ENCODE measurements at places on chromosomes 13 and 19. TPM values are rescaled to one million over a fixed set of nuclear protein-coding genes. Genes with fewer than 3 reads are reported as not detected.

GRCh38 chr19:46927106-46927505 is 66.3 kb downstream of the ARHGAP35 start:
- DNase-seq: no peak

- DNase-seq: no peak
Observed at GRCh38 chr13:27920677-27921420, 1.0 kb downstream of the PDX1 start.

- DNase-seq: no peak
Observed at GRCh38 chr13:34145061-34145460, 327.1 kb downstream of the RFC3 start.

DNA sequence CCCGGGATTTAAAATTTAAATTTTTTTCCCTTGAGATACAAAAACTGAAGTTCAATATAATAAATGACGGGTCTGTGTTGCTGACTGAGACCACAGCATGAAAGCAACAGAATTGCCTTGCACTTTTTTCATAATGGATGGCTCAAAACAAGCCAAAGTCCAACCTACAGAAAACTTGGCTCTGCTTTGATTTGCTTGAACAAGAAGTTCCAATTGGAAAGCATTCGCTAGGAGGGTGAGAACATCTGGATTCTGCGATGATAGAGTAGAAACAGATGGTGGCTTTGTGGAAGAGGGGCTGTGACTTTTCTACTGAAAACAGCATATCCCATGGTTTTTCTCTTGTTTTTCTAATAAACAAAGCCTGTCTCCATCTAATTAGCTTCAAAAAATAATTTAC is 46.4 kb downstream of the THSD1 start:
- DNase-seq: no peak

DNA sequence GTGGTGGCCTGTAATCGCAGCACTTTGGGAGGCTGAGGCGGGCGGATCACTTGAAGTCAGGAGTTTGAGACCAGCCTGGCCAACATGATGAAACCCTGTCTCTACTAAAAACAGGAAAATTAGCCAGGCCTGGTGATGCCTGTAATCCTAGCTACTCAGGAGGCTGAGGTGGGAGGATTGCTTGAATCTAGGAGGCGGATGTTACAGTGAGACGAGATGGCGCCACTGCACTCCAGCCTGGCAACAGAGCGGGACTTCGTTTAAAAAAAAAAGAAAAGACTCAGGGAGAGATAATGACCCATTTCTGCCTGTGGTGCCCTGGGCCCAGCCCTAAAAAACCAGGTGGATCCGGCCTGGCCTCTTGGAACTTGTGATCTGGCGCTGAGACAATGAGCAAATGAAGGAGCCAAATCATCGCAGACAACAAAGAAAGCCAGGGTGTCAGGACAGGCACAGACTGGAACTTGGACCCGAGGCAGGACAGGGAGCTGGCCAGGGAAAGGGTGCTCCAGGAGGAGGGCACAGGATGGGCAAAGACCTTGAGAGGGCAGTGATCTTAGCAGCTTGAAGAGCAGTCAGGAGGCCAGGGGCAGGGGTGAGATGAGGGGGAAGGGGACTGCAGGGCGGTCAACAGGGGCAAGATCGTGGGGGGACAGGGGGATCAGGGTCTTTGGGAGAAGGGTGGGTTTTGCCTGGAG is 962 bp upstream of the JAK3 start:
- DNase-seq: no peak

DNA sequence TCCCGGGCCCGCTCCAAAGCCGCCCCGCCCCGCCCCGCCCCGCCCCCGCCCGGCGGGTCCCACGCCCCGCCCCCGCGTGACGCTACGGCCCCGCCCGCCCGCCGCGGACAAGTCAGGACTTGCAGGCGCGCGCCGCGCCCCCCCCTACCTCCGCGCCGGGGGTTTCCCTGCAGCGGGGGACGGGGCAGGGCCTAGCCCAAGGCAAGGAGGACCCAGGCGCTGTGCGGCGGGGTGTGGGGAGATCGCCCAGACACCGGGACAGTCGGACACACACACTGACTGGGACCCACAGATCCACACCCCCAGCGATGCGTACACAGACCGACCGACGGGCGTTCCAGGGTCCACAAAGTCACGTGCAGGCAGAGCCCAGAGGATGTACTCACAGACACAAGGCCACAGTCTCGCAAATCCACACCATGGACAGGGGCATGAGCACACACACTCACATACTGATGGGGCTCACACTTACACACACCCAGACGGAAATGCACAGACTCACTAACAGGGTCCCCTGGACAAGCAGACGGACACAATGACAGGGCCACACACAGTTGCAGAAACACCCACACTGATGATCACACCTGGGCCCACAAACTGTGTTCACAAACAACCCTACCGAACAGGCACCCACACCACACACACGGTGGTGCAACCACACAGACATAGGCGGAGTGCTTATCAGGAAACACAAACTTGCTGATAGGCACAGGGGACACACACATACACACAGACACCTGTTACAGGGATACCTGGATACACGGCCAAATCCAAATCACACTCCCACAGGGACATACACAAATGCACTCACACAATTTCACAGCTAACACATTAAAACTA is 436 bp upstream of the BBC3 start:
- DNase-seq: peak; percentile 79

GRCh38 chr19:18128044-18128443 is 24.9 kb upstream of the PIK3R2 start:
- no peak for DNase-seq

DNA sequence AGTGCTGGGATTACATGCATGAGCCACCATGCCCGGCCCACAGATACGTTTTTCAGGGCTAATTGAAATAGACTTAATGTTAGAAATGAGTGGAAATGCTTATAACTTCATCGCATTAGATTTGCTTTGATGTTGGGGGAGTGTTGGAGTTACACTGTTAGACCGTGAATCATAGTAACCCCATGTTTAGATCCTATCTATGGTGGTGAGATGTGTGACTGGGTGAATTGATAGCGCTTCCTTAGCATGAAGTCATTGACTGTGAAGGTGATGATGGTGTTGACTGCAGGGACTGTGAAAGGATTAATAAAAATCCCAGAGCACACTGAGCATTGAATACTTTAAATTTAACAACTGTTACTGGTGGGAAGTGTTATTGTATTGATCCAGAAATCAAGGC is 1.7 kb downstream of the ZNF264 start:
- no peak for DNase-seq

GRCh38 chr13:112697756-112698655 is 8.2 kb downstream of the ATP11A start:
- no peak for DNase-seq

GRCh38 chr13:29908416-29909080 is 58.1 kb upstream of the UBL3 start:
- DNase-seq: no peak

DNA sequence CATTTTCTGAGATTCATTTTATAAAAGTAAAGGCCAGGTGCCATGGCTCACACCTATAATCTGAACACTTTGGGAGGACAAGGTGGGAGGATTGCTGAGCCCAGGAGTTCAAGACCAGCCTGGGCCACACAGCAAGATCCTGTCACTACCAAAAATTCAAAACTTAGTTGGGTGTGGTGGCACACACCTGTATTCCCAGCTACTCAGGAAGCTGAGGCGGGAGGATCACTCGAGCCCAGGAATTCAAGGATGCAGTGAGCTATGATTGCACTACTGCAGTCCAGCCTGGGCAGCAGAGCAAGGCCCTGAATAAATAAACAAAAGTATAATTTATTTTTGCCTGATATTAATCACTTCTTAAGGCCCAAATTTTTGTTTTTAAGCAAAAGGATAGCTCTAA is 40.5 kb downstream of the DHRS12 start:
- DNase-seq: no peak

- no peak for DNase-seq
Observed at GRCh38 chr13:64347664-64348063, 2882.5 kb downstream of the PCDH9 start.

- no peak for DNase-seq
Observed at GRCh38 chr13:55566779-55567178, 1573.9 kb upstream of the PRR20A start.

- no peak for DNase-seq
Observed at GRCh38 chr19:49921871-49922795, 6.9 kb upstream of the ATF5 start.

DNA sequence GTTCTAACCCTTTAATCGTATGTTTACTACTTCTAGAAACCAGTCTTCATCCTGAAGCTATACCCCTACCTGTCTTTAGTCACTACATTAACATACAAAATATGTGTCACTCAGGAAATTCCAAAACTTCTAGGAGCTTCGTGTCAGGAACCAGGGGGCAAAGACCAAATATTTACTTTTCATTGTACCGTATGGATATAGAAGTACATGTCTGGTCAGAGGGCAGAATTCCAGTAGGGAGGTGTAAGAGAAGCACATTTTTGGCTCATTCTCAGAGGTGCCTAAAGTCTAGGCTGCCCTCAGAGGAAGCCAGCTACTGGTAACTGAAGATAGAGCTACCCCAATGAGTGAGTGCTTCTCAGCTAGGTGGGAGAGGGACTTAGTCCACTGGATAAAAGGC is 320.7 kb downstream of the DIAPH3 start:
- DNase-seq: no peak

DNA sequence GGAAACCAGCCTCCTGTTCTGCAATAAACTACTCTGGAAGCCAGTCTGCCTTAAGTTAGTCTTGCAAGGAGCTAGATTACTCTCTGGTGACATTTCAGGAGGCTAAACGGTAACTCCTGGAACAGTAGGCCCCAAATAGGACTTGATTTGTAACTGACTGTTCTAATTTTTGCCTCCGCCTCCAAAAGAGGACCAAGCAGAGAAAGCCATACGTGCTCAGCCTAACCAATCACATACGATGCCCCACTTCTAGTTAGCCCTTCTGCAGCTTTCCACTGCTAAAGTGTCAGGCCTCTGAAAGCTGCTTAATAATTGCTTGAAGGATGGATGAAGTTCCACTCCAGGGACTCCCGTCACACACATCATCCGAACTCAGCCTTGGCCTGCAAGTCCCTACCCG is 744 bp downstream of the ZNF805 start:
- DNase-seq: no peak

DNA sequence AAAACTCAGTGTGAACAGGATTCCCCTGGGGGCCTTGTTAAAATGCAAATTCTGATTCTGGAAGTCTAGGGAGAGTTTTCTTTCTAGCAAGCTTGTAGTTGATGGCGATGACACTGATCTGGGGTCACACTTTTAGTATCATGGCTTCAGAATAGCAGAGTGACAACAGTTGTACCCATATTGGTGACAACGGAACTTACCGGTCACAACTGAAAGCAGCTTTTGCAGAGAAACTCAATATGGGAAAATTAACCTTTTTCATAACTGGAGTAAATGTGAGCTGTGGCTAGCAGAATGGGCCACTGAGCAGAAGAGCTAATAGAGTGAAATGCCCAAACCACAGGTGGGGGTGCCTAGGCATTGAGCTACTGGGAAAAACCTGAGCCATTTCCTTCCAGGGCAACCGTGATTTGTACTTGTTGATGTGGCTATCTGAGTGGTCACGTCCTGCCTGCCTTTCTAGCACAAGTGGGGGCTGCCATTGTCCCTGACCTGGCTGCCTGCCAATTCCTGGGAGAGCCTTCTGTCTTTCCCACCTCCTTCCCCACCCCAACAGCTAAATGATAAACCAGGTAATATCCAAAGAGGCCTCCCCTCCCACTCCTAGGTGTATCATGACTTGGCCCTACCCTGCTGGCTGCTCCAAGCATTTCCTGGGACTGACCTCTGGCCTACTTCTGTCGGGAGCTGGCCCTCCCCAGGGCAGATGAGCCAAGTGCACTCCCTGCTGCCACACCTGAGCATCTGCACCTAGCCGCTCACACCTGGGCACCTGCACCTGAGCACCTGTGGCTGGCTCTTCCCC is 1.7 kb upstream of the SLC10A2 start:
- DNase-seq: no peak

DNA sequence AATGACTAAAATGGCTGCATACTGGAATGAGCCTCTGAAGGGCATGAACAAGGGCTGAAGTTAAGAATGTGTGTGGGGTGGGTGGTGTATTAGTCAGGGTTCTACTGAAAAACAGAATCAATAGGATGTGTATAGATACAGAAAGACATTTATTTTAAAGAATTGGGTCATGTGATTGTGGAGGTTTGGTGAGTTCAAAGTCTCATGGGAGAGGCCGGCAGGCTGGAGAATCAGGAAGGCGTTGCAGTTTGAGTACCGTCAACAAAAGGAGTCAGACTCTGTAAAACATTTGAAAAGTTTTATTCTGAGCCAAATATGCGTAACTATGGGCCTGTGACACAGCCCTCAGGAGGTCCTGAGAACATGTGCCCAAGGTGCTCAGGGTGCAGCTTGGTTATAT is 24.5 kb upstream of the CYSLTR2 start:
- no peak for DNase-seq

GRCh38 chr13:50589651-50590054 is 253.8 kb downstream of the DLEU7 start:
- DNase-seq: no peak

DNA sequence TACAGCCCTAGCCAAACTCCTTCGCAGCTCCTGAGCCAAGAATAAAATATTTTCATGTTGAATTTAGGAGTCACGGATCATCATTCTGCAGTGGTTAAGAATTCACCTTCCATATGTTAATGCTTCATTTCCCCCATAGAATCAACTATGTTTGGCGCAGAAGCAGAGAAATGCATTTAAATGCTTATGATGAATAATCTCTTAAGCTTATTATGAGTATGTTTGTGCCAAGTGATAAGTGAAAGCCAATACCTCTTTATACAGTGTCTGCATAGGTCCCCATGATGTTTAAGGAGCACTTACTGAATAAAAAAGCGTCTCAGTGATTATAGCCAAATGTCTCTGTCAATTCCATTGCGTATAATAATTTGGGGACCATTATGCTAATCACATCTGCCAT is 32.7 kb upstream of the POMP start:
- DNase-seq: no peak

DNA sequence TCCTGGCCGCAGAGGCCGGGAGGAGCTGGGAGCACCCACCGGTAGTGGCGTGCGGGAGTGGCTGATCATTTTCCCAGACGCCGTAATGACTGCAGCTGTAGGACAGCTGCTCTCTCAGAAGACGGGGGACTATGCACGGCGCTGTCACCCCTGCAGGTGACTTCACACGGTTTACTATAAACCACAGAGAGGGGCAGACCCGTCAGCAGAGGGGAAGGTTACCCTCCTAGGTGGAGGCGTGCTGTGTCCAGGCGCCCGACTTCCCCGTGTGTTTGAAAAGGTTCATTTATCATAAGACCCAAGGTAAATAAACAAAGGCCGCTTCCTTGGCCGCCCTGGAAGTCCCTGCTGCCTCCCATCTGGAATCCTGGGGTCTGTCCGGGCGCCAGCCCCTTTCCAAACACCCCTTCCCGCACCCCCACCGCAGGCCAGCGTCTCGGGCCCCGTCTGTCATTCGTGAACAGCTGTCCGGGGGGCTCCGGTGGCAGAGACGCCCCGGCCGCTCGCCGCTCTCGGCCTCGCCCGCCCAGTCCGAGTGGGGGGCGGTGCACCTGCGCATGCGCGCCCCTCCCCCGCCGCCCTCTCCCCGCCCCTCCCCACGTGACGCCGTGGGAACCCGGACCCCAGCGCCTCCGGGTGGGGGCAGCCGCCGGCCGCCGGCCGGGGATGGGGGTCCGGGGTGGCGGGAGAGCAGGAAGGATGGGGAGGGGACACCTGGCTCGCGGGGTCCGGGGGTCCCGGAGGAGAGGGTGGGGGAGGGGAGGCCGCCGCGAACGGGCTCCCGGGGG is 915 bp downstream of the SHC2 start:
- DNase-seq: no peak

The TMPRSS9 gene
- 0.09 TPM for total RNA-seq

The ZNF229 gene
- 4.7 TPM for total RNA-seq

The ZNF382 gene
- 8.6 TPM for total RNA-seq
